Stimulated activated CD4-positive, alpha-beta T cell treated with anti-CD3 and anti-CD28 coated beads, Interleukin-15, amount 100 ng/mL, for 48 hours (primary cell): ENCODE measurements at places on chromosomes 7 and 10.

DNA sequence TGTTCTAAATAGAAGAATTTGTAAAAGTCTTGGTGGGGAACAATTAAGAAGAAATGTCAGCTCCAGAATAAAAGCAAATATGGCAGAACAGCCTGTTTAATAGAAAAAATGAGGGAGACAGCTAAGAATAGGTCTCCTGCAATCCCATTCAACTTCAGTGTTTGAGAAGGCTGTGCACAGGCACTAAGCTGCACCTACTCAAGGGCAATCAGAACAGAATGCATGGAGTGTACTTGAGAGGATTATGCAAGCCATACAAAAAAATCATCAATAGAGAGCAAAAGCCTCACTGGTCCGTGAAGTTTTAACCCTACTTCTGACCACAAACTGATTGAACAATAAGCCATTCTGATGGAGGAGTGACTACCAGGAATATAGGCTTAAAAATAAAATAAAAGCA is 690.7 kb upstream of the PCDH15 start:
- DNase-seq: no peak

GRCh38 chr7:54426406-54426805 is 115.8 kb upstream of the VSTM2A start:
- no peak for DNase-seq

GRCh38 chr10:14476641-14477407 is 146.1 kb upstream of the FRMD4A start:
- no peak for DNase-seq

- no peak for DNase-seq
These were observed 683.2 kb upstream of the IGFBP3 start for GRCh38 chr7:46604241-46604661.

- no peak for DNase-seq
These were observed 112.3 kb upstream of the FAM133B start for GRCh38 chr7:92702535-92702934.

DNA sequence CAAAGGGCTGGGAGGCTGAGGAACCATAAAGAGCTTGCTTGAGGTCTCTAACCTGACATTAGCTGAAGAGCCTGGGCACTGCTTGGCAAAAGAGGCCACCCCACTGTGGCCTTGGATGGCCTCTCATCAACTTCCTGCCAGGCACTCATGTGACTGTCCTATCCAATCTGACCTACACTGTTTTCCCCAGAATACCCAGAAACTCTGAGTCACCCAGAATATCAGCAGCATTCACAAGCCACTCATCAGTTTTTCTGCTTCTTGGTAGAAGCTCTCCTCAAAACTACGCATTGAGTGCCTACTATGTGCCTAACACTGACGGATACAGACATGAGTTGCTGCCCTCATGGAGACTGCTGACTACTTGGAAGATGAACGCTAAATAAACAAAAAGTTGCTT is 4.1 kb upstream of the NT5C2 start:
- DNase-seq: peak; percentile 15

- DNase-seq: no peak
These were observed 91.3 kb upstream of the ABI1 start for GRCh38 chr10:26952094-26952493.

- no peak for DNase-seq
These were observed 6.6 kb downstream of the LDB3 start for GRCh38 chr10:86674912-86675311.

DNA sequence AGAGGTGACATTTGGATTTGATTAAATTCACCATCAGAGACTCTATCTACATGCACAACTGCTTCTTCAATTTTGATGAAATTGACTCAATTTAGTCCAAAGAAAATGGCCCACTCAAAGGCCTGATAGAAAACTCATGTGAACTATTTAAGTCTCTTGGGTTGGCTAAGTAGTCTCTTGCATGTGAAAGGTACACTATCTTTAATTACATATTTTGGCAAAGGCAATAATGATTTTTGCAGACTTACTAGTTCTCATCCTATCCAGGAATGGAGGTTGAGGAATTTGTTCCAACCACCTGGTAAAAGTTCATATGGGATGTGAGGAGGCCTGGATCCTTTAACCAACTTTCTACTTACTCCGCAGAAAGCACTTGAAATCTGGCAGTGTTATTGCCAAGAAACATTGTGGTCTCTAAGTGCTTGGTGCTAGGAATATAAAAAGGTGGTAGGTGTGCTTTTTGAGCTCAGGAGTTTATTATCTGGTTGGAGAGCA is 618.6 kb upstream of the MKI67 start:
- DNase-seq: no peak

- DNase-seq: no peak
These were observed 21.6 kb upstream of the SAR1A start for GRCh38 chr10:70191972-70192305.

DNA sequence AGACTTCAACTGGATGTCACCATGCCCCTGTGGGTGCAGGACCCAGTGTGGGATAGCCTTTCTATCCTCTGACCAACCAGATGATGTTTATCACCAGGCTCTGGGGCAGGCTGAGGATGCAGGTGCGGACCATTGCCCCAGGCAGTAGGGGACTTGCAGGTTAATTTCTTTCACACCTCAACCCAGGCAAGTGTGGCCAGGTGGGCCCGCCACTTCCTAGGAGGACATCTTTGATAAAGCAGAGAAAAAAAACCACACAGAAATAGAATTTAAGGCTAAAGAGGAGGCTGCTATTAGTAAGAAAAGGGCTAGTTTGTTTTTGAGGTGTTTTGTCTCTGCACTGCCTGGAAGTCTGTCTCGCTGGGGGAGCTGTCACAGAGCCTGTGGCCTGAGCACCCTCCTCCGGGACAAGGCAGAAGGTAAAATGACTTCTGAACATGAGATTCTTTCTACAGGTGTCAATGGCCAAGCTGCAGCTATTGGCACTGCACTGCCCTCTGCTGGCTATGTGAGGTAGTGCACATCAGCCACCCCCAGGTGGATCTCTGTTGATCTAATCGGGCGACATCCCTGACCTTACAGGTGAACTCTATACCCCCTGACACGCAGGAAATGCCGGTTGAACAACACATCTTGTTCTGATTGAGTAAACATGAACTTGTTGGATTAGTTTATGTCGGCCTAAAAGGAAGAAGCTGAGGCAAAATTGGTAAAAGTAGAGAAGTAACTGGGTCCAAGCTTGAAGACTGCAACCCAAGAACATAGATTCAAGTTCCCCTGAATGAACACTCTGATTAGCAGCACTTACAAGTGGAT is 21.0 kb downstream of the UPP1 start:
- peak; percentile 82 for DNase-seq

DNA sequence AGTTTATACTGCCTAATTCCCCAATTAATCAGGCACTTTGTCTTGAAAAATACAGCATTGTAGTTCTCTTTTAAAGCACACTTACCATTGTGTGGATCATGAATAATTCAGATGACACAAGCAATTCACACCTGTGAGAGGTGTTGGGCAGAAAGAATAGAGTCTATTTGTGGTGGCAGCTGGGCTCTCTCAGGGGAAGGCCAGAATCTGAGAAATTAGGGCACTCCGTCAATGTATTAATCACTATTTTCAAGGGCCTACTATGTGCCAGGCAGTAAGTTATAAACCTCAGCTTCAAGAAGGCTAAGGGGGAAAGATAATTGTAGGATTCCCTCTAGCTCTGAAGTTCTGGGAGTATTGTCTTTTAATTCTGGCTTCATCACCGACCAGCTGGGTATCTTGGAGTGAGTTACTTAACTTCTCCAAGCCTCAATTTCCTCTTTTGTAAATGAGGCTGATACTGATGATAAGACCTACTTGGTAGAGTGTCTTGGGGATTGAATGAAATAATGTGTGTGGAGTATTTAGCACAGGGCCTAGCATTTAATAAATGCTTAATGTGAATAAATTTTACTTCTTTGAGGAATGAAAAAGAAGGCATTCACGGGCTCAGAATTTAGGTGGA is 2.5 kb downstream of the CHN2 start:
- no peak for DNase-seq

GRCh38 chr7:82247814-82248433 is 195.7 kb downstream of the CACNA2D1 start:
- no peak for DNase-seq

- no peak for DNase-seq
These were observed 45.5 kb upstream of the ANAPC16 start for GRCh38 chr10:72170263-72170662.

- DNase-seq: no peak
These were observed 393.6 kb upstream of the STEAP1 start for GRCh38 chr7:89760690-89761089.

GRCh38 chr7:157771-158625 is 34.4 kb upstream of the FAM20C start:
- no peak for DNase-seq

DNA sequence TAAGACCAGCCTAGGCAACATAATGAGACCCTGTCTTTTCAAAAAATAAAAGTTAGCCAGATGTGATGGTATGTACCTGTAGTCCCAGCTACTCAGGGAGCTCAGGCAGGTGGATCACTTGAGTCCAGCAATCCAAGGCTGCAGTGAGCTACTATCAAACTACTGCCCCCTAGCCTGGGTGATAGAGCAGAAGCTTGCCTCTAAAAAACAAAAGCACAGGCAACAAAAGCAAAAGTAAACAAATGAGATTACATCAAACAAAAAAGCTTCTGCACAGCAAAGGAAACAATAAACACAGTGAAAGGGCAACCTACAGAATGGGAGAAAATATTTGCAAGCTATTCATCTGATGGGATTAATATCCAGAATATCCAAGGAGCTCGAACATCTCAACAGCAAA is 65.4 kb downstream of the FANK1 start:
- DNase-seq: no peak

DNA sequence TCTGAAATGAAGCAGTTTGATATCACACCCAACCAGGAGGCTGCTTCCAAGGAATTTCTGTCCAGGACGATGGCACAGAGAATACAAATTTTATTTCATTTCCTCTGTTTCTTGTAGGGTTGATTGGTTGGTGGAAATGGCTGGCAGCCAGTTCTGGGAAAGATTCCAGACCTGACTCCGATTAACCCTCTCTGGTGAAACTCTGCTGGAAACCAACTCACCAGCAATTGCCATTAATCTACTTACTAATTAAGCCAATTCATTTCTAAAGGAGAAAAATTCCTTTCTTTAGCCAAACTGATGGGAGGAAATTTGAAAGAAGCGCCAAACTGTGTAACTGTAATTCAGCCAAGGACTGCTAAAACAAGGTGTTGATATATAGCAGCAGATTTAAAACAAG is 10.7 kb downstream of the PTF1A start:
- no peak for DNase-seq

DNA sequence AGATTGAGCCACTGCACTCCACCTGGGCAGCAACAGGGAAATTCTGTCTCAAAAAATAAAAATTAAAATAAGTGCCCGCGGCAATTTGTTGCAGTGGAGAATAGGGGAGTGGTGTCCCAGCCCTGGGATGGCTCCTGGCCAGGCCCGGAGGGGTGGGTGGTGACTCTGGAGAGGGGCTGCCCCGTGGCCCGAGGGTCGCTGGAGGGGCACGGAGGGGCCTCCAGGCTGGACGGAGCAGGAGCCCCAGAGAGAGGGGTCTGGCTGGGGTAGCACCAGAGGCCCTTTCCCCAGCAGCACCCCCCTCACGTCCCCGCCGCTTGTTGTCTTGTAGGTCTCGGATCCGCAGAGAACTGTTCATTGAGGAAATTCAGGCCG is 38.6 kb upstream of the SH2B2 start:
- DNase-seq: no peak

DNA sequence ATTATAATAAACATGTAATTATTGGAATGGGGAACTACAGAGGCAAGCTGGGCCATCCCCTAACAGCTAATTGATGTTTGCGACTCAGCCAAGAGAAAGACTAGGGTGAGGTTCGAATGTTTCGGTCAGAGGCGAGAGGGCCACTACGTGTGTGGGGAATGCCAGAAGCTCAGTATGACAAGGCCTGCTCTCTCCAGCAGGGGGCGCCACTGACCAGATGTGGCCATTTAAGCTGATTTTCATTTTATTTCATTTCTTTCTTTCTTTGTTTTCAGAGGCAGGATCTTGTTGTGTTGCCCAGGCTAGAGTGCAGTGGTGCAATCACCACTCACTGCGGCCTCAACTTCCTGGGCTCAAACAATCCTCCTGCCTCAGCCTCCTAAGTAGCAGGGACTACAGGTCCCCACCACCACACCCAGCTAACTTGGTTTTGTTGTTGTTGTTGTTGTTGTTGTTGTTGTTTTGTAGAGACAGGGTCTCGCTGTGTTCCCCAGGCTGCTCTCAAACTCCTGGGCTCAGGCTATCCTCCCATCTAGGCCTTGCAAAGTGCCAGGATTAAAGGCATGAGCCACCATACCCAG is 38.1 kb downstream of the TMEM130 start:
- DNase-seq: peak; percentile 32

DNA sequence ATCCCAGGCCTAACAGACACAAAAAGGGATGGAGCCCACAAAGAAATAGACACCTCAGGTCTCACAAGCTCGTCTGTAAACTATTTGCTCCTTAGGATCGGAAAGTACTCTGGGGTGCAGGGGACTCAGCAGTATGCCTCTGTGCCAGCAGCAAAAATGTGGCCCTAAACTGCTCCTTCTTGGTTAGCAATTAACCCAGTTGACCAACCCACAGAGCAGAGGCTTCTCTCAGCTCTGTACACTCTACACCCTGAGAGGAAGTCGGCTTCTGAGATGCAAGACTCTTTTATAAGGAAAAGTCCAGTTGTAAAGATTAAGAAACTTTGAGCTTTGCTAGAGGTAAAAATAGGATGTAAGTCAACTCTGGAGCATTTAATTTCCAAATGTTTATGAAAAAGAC is 156.3 kb upstream of the PRSS58 start:
- DNase-seq: no peak

DNA sequence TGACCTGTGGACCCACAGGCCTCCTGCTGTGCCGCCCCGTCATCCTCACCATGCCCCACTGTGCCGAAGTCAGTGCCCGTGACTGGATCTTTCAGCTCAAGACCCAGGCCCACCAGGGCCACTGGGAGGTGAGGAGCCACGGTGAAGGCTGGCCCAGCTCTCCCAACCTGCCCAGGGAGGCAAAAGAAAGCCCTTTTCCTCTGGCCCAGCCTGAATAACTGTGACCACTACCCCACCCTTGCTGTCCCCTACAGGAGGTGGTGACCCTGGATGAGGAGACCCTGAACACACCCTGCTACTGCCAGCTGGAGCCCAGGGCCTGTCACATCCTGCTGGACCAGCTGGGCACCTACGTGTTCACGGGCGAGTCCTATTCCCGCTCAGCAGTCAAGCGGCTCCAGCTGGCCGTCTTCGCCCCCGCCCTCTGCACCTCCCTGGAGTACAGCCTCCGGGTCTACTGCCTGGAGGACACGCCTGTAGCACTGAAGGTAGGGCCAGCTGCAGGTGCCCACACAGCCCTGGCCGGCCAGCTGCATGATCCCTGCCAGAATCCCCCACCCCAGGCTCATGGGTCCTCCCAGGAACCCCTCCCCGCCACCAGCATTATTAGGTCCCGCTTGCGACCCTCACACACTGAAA is 25.5 kb upstream of the SLC29A3 start:
- no peak for DNase-seq
